NCI-H2171 (cell line): ENCODE measurements at places on chromosomes 4 and X.
A peak's percentile ranks its signal among the peaks of the same experiment; 100 is the strongest.

DNA sequence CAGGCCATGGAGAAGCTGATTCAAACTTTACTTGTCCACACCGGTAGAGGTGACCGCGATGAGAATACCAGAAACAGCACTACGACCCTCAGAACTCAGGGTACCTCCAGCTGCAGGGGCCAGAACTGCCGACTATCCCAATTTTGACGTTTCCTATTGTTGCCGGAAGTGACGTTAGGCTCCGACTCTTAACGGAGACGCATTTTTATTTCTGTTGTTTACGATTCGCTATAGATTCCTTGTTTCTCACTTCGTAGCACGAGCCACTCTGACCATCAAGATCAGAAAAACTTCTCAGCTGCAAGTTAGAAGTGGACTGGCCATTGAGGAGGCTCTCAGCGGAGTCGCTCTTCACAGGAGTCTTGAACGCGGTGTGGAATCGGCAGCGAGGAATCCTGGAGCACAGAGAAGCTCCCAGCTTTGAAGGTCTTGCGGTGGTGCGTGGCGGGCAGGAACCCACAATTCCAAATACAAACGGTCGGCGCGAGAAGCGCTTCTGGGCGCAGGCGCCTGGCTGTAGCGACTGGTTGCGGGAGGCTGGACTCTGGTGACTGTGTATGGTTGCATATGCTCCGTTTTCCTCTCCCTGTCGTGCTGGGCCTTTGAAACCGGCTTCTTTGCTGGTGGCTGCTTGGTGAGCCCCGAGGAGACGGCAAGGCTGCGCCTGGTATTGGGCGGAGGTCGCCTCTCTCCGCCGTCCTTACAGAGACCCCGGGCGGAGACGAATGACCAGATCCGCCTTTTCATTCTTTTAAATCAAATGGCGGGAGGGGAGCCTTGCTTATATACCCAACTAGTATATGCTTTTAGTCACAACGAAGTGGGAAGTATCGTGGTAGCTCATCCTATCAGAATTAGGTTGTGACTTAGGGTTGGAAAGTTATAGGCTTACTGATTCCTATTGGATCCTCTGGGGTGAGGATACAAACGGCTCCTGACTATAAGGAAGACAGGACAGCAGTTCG is at the start of the genes CEP44 and FBXO8:
Gene CEP44, plus strand, starts transcription at position 405 of the 965 bp plus-strand sequence. CDS start 15,211 bp downstream, outside the sequence.
Gene FBXO8, minus strand, starts transcription at position 161 of the 965 bp plus-strand sequence. CDS start 20,575 bp downstream, outside the sequence.
- DNase-seq: peak; percentile 38

- no peak for DNase-seq
Measured at GRCh38 chrX:132501606-132502005, 12.8 kb upstream of the MBNL3 start.

DNA sequence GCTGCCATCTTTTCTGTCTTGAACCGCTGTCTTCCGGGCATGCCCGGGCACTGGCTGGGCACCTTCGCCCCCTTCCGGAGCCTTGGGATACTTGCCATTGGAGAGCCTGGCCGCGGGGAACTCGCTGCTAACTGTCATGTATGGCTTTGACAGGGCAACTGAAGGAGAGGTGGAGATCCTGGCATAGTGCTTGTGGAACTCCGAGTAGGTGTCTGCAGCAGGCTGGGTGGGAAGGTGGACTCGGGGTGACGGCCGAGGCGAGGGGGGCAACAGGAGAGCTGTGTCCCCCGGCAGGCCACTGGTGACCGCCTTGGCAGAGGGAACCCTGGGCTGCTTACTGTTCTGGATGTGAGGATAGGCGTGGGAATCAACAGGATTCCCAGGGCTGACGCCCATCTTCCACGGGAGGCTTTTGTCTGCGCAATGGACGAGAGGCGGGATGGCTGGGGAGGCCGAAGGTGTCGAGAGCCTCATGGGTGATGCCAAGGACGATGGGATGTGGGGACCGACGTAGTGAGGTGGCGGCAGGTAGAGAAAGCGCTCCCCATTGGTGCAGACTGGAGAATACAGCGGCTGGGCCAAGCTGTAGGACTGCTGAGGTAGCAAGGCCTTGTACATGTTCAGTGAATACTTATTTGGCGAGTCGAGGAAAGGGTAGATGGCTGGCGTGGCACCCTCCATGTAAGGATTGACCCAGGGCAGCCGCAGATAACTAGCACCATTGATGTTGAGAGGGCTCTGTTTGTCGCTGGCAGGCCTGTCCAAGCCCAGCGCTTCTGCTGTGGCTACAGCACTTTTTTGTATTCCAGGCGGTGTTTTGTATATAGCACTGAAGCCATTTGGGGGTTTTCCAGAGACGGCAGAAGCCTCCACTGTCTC is 23.4 kb downstream of the BCOR start:
- no peak for DNase-seq

GRCh38 chr4:184265546-184266351 is 48.1 kb upstream of the ENPP6 start:
- DNase-seq: no peak

DNA sequence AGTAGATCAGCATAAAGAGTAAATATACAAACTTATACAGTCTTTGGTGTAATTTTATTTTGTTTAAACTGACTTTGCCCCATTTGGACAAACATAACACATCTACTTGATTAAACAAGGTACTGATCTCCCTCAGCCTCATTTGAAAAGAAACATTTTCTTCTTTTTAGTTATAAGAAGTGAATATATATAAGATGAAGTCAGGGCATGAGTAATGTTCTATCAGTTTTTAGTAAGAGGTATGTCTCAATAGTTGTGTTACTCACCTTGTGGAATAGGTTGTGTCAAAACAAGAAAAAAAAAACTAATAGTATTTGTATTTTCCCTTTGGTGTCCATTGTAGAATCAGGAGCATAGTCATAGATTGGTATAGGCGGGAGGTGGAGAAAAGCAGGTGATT is 327.4 kb downstream of the RPA4 start:
- DNase-seq: no peak

DNA sequence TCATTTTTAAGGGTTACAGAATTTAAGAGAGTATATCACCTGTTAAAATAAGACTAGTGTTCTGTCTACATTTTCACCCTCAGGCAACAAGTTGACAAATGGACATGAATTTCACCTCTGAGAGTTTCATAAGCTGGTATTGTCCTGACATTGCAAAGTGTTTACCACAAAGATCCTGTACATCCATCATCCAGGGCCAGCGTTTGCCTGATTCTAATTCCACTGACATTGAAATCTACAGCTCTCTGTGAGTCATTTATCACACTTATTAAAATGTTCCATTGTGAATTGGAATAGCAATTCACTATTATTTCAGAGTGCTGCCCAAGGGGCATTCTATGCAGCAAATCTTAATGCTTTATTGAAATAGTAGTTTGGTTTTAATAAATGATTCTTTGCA is 1499.4 kb upstream of the PCDH7 start:
- no peak for DNase-seq

DNA sequence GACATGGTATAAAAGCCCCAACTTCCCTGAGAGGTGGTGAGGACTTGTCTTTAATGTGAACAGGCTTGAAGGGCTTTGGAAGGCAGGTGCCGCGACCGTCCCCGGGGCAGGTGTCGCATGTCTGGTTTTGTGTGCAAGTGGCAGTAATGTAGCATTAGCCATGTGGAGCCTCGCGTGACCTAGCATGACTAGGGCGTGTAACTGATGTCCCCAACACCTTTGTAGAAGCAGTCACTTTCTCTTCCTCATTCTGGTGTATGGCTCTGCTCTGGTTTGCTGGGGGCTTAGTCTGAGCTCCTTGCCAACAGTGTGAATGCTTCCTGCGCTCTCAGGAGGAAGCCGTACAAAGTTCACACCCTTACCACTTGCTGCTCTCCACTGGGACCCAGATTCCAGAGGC is 145.7 kb downstream of the AMMECR1 start:
- DNase-seq: no peak

- DNase-seq: no peak
Measured at GRCh38 chrX:153903238-153903980, 1.1 kb upstream of the AVPR2 start.

GRCh38 chrX:69146739-69147138 is 18.5 kb downstream of the PJA1 start:
- no peak for DNase-seq

- no peak for DNase-seq
Measured at GRCh38 chrX:51641421-51642021, 22.8 kb upstream of the CENPVL3 start.

DNA sequence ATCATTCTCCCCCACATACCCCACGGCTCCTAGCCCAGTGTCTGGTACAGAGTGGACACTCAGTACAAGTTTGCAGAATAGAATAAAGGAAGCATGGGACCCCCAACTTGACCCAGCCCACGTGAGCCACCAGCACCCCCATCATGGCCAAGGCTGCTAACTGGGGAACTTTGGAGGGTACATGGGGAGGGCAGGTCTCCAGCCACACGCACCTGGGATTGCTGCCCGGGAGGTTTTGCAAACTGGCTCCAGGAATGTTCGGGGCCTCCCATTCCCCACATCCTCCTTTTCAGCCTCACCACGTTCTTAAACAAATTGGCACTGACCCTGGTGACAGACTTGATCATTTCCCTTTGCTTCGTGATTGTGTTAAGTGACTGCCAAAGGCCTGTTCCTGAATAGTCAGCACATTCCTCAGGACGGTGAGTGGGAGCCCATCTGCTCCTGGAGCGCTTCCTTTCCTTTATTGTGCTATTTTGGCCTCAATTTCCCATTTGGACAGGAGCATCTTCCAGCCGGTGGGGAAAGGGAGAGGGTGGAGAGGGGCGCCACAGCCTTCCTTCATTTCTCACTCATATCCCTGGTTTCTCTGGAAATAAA is 18.7 kb upstream of the XPNPEP2 start:
- no peak for DNase-seq

DNA sequence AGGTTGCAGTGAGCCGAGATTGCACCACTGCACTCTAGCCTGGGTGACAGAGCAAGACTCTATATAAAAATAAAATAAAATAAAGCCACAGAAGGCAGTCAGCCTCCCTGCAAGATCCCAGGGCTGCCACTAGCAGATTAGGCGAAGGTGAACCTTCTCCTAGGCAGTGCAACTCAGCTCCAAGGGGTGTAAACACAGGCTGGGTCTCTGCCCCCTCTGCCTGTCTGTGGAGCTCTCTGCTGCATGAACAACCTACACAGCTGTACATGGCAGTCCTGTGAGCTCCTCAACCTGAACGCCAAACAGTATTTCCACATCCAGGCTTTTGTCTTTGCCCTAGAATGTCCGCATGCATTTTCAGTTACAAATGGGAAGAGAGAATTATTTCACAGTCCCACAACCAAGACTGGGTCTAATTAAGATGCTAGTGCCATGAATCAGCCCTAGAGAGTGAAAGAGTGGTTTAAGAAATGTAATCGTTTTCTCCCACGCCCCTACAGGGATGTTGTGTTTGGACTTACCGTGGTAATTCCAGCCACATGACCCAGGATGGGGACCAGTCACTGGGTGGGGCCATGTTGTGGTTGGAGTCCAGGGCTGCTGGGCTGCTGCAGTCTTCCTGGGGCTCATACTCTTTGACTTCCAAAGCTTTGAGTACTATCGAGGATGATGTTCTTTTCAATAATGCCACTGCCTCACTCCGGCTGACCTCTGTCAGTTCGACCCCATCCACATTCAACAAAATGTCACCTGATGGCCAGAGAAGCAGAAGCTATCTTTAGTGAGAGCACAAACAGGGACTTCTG is 99.0 kb downstream of the FIP1L1 start:
- no peak for DNase-seq

DNA sequence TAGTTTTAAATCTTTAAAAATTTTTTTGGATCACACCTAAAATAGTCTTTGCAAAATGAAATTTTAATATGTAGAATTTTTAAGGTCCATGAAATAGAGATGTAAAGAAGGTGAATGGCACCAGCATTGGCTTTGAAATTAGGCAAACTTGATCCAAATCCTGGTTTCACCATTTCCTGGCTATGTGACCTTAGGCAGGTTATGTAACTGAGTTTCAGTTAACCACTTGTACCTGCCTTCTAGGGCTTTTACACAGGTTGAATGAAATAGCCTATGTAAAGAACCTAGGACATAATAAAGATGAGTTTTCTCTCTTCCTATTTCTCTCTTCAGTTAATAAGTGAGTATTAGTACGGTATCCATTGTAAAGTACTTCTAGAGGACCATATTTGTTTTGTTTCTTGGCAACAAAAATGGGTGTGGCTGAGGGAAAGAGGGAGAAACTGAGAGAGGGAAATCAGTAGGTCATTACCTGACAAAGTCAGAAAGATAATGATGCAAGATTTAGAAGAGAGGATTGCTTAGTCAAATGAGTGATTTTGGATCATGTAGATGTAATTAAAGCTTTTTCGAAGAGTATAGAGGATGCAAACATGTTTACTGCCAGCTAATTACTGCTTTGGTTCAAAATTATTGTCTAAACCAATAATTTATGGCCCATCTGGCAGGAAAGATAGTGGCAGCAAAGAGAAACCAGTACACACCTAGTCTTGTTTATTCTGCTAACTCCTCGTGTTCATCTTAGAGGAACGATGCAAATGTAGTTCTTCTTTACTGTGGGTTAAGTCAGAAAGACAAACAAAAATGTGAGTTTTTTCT is 81.9 kb downstream of the PDLIM5 start:
- peak; percentile 0 for DNase-seq

DNA sequence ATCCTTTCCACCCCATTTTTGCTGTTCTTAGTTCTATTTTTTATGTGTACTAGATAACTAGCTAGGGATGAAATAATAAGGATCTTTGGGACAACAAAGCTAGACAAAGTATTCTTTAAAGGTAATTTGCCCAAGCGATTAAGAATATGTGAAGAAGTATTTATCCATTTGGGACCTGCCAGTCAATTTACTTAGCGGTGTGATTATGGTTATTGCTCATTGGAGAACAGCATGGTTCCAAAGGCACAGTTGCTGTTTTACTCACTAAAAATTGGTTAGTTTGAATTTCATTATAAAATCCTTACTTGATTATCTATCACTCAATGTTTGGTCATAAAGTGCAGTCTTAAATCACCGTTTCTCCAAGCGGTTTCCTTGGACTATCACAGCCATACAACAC is 124.1 kb downstream of the SNCA start:
- DNase-seq: no peak

DNA sequence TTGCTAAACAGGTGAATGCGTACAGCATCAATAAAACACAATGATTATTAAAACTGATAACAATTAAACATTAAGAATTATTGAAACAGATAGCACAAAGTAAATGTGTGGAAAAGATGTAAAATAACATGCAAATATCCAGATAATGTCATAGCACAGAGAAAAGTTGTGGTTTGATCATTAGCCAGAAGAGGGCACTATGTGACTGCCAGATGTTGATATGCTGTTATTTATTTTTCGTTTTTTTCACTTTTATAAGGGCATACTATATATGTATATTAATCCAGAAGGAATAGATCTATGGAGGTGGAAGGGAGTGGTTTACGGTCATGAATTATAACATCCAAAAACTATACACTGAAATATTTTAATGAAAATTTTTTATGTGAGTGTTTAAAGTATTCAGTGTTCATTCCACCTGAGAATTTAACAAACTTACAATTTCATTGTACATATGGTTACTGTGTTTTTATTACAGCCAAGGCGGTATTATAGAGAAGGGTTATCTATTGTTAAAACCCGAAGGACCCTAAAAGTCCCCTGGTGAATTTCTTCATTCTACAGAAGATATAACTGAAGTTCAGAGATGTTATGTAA is 211.9 kb upstream of the UGT8 start:
- no peak for DNase-seq

- no peak for DNase-seq
Measured at GRCh38 chr4:185839194-185839712, 27.3 kb upstream of the SORBS2 start.

GRCh38 chr4:17366496-17366895 is 145.4 kb downstream of the QDPR start:
- DNase-seq: no peak
